WTC11 (cell line): ENCODE measurements at places on chromosomes 16 and 17.

DNA sequence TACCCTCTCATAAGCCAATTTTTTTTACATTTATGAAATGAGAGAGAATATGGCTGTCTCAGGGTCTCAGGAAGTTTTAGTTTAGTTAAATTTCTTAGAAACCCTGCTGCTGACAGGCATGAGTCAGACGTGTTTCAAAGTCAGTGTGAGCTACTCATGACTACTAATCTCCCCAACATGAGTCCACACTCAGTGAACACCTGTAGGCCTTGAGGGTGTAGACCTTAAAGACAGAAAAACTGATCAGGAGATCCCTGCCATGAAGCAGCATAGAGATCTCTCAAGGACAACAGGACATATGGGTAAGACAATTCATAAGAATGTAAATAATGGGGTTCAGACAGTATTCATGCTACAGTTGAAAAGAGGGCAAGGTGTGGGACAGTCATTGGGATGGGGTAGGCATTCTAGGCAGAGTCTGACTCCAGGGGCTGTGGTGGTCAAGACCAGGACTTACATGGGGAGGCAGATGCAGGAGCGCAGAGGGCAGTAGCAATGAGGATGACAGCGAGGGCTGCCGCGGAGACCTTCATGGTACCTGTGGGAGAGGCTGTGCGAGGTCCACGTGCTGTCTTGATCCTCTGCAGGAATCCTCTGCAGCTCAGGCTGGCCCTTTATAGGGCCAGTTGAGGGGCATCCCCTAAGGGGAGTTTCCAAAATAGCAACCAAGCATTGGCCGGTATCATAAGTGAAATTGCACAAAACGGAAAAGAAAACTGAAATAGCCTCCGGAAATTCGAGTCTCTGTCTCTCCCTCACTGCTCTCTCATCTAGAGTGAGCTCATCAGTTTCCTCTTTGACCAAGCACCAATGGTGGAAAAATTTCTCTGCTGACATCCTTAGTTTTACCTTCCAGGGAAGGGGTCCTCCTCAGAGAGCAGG lies at the start of gene CCL5:
TSS of gene CCL5 (minus strand) at position 588 of the 882 bp plus-strand sequence.
- no peak for DNase-seq

DNA sequence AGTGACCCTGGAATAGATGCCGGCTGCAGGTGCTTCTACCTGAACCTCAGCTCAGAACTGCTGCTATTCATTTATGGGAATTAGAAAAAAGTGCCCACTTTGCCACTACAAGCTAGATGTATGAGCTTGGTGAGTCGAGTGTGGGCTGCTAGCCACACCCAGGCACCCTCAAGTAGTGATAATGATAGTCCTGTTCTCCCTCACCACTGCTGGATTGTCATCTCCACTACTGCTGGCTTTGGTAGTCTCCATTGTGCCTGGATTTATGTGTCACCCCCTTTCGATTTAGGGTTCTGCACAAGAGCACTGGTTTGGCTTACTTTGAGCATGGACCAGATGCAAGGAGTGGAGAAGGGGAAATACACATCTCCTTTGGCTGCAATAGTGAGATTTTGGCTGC lies 73.0 kb upstream of the N4BP1 start:
- DNase-seq = no peak

GRCh38 chr17:45783593-45784292 lies 377 bp upstream of the CRHR1 start:
- DNase-seq = peak; percentile 75

- peak; percentile 94 for DNase-seq
Measured at GRCh38 chr16:4358831-4359561, 7.9 kb upstream of the PAM16 start.

- no peak for DNase-seq
Measured at GRCh38 chr16:31351942-31352325, 3.0 kb upstream of the ITGAX start.

- peak; percentile 99 for DNase-seq
Measured at GRCh38 chr17:48636177-48637018, 10.2 kb upstream of the HOXB9 start.

GRCh38 chr16:57377080-57377841 lies 5.0 kb downstream of the CX3CL1 start:
- no peak for DNase-seq

DNA sequence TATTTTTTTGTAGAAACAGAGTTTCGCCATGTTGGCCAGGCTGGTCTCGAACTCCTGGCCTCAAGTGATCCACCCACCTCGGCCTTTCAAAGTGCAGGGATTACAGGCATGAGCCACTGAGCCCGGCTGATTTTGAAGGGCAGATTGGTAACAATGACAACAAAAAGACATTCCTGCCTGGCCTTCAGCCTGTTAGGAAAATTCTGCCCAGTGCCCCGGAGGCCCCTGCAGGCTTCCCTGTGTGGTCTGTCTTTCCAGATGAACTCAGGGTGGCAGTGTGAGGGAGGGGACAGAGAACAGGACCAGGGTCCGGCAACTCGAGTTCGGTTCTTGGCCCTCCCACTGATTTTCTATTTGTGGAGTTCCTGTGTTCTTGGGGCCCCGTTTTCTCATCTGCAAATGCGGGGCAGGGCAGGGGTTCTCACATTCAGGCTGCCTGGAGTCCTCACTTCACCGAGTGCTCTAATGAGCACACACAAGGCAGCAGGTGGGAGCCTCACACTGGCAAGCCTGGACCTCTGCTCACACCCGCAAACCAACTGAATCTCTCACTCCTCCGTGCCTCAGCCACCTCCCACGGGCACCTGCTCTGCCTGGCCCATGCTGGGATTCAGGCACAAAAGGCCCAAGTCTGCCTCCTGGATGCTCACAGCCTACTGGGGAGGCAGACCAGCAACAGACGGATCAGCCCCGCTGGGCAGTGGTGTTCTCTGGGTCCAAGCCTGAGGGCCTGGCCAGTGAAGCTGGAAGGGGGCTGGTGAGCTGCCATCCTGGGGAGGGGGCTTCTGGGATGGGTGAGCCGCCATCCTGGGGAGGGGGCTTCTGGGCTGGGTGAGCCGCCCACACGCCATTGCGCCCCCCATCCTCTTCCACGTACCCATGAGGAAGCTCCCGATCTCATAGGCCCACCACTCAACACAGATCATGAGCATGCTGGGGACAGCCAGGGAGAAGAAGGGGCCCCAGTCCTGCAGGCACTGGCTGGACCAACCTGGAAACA lies 10.3 kb downstream of the SLC47A2 start:
- no peak for DNase-seq

- DNase-seq = peak; percentile 6
Measured at GRCh38 chr17:80876950-80877728, 114.5 kb upstream of the CHMP6 start.

DNA sequence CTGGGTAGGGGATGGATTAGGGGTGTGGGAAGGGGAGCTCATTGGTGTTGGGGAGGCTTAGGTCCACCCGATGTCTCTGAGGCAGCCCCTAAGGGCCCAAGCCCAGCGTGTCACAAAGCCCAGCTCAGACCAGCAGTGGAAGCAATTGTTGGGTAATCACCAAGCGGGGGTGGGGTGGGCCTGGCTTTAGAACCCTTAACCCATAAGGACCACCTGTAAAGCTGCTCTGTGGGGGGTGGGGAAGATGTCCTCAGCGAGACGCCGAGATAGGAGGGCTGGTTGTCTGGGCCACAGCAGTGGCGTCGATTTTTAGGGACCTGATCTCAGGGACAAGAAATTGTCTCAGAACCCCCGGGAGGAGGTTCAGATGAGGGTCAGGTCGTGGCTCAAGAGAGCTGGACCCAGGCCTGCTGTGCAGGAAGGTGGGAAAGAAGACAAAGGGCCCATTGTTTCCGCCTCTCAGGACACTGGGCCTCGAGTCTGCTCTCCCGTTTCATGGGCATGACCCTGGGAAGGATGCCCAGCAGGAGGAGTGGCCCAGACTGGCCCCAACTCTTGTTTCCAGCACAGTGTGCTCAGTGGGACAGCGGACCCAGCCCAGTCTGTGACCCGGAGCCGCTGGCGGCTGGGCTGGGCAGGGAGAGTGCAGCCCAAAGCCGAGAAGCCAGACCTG lies 15.9 kb downstream of the ST6GALNAC2 start:
- no peak for DNase-seq

DNA sequence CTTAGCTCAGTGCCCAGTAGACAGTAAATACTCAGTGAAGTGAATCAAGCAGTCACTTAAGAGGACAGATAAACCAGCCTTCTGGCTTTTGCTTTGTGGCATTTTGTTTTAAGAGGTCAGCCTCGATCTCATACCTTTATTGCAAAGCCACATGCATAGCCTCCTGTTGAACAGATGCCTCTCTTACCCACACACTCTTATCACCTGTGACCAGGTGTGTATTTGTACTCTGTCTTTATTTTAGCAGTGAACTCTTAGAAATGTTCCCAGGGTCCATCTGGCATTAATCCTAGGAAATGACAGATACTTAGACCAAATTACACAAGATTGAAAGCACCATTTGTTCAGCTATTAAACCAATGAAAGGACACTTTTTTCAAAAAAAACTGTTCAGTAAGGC lies 1426.5 kb downstream of the CDH11 start:
- no peak for DNase-seq

- DNase-seq = no peak
Measured at GRCh38 chr16:67091906-67092566, 17.7 kb upstream of the PHAF1 start.

DNA sequence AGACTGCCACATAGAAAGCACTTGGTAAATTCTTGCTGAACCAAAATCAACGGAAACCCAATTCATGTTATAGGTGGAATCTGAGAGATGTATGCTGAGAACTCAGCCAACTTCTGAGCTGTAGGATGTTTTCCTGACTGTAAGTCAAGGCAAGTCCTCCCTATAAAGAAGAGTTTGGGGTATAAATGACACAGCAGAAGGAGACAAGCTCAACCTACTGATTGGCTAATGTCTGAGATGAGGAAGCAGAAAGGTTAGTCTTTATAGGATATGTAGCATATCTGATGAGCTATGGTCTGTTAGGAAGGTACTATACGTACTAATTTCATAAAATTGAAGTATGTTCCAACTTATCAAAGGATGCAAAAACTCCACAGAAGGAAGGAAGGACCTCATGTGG lies 99.5 kb downstream of the XYLT1 start:
- no peak for DNase-seq

DNA sequence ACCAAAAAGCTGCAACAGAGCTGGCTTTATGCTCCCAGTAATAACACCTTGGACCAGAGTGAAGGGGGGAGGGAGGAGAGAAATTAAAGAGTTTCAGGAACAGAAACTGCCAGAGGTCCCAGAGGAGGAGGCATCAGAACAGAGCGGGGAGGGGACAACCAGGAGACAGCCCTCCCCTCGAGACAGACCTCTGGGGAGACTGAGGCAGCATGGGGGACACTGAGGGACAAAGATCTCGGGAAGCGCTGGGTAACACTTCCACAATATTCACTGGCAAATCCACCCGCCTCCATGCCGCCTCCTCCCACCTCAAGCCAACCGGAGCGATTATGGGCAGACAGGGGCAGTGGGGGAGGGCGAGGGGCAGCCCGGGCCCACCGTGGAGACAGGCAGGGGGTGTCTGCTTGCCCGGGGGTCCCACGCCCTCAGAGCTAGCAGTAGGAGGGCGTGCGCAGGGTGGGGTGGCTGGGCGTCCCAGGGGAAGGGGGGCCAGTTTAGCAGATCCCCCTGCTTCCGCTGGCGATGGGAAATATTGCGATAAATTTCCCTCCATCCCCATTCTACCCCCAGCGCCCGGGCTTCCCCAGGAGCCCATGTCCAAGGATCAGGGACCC lies 1.2 kb downstream of the PCGF2 start:
- DNase-seq = no peak

DNA sequence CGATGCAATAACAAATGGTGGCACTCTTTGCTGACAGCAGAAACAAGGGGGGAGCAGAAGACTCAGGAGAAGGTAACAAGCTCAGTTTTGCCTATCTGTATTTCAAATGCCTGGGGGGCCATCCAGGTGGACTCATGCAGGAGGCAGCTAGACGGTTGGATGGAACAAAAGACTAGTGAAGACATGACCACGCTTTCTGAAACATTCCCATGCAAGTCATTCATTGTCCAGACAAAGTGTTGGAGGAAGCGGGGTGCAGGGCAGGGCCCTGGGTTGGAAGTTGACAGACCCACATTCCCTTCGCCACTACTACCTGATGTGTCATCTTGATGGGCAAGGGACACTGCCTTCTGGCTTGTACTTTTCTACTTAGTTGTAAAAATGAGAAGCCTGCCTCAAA lies 29.8 kb upstream of the CRYBA1 start:
- DNase-seq = no peak

- no peak for DNase-seq
Measured at GRCh38 chr16:87966064-87966645, 14.9 kb downstream of the BANP start.
